ENCODE measurements at places on chromosomes 1 and 21.

DNA sequence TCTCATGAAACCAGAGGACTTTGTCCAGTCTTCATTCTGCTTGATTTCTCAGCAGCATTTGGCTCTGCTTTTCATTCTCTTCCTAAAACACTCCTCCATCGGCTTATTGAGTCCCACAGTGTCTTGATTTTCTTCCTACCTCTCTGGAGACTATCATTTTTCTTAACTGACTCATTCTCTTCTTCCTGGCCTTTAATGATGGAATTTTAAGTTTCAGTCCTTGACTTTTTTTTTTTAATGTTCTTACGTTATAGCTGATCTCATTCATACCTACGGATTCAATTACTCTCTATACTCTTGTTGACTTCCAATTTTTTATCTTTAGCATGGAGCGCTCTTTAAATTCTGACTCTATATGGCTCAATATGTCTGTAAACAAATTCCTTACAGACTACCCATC, 111.1 kb downstream of the NEK7 start:
- DNase-seq: no peak

DNA sequence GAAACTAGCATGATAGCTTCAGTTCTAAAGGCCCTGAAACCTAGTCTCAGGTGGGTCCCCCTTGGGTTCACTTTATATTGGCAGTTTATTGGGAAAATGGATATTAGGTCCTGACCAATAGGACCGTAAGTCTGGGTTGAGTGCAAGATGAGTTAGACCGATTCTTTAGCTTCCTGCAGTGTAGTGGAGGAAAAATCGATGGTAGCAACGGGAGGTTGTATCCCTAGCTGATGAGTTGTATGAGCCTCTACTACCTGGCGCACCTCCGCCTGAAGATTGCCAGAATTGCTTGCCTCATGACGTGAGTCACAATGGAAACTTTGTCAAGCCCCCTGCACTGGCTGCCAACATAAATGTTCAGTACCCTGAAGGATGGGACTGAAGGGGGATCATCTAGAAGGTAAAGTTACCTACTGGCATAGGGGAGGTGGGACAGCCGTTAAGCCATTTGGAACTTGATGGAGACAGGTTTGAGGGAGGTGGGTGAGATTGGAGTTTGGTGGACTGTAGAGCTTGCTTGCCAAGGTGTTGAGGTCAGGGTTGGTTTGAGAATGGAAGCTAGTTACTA, 3.9 kb downstream of the RCC1 start:
- no peak for DNase-seq

DNA sequence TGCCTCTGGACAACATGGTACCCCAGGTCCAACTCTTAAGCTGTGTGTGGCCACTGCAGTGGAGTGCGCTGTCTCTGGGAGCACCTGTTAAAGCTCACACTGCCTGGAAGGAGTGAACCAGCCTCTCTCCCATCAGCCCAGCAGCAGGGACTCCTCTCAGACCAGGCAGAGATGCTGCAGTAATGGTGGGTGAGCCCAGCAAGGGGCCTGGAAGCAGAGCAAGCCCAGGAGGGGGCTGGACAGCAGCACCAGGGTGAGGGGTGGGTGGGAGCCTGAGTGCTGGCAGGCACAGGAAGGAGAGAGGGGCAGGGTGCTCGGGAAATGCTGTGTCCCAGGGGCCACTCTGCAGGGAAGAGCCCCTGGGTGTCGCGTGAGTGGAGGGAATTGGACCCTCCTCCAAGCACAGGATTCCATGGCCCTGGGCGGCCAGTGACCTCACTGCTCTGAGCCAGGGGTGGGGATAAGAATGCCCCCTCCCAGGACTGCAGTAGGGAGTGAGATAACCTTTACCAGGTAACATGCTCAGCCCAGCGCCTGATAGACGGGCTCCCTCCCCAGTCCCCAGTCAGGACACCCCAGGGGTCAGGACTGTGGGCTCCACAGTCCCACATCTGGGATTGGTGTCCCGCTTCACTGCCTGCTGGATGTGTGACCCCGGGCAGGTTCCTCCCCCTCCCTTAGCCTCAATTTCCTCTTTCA, 313.1 kb downstream of the MATN1 start:
- no peak for DNase-seq

GRCh38 chr1:59427155-59427554, 130.3 kb downstream of the FGGY start:
- DNase-seq: no peak

DNA sequence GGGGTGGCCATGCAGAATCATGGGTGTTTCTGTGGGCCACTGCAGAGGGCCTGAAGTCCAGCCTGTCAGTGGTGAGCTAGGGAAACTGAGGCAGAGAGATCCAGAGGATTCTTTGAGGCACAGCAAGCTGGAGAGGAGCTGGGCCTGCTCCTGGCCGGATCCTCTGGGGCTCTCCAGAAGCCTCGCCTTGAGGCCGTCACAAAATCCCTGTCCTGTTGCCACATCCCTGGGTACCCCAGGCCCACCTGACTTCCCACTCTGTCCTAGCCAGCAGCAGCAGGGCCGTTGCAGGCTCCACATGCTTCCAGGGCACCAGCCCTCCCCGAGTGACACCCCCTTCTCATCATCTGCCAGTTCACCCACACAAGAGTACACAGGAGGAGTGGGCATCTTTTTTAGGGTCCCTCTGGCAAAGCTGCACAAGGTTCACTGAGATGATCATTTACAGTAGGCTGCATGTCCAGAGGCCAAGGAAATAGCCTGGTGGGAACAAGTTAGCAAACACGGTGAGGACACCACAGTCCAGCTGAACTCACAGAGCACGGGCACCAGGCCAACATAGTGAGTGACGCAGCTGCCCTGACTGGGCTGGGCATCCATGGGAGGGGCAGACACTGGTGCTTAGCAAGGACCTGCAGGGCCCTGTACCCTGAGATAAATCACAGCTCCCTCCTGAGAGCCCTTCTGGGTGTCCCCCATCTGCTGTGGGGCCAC, 25.1 kb upstream of the TSPEAR start:
- DNase-seq: no peak

DNA sequence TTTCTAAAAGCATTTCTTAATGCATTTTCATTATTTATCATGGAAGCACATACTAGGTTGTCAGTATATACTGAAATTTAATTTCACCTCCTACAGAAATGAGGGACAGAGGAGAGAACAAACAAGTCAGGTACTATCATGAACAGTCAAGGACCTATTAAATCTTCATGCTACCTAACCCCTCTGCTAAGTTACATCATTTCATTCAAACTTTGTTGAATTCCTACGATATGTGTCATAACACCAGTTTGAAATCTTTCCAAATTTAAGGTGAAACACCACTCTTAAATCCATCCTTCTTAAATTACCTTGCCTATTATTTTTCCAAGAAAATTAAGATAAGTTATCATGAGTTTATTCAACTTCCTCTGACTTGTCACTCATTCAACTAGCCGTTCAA, 78.9 kb downstream of the DENND1B start:
- DNase-seq: no peak

DNA sequence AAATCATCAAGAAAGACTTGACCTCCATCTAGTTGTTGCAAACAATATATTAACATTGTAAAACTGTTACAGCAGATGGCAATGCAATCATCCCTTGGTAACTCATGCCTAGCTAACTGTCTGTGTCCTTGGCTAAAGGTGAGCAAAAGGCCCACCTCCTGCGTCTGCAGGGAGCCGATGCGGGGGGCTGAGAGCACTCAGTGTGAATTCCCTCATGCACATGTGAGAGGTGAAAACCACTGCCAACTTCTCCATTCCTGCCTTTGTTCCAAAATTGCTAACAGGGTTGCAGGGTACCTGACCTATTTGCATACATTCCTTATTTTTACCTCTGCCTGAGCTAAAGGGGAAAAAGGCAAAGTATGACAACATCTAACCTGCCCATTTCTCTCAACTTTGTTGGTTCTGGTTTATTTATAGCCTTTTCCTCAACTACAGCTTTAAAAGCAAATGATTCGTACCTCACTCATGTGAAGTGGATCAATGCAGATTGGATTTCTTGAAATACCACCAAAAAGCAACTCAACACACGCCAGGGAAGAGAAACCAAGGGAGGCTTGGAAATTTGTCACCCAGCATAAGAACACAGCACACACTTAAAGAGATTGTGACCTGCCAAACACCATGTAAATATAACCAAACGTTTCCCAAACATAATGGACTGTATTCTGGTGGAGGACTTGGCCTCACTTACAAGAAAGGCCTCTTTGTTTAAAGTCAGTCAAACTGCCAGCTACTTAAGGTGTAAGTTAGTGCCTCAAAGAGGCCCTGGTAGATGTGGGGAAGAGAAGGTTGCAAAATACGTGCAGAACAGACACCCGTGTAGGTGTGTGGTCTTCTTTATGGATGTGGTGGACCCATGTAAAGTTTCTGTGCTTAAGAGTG, 651.0 kb downstream of the SMYD3 start:
- DNase-seq: no peak

DNA sequence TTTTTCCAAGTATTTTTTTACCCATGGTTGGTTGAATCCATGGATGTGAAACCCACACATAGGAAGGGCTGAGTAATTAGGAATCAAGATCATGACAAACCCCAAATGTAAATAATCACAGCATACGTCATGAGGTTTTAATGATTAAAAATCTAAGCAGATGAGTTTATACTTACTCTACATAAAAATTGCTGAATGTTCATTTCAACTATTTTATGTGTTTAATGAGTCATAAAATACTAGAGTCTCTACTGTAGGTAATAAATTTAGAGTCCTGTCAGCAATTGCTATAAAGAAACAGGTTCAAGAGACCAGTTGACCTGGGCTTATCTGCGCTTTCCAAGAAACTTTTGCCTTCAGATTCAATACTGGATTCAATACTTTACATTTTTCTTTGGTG, 18.2 kb downstream of the CTH start:
- DNase-seq: no peak

- no peak for DNase-seq
Observed at GRCh38 chr1:96559181-96559580, 162.4 kb upstream of the PTBP2 start.

DNA sequence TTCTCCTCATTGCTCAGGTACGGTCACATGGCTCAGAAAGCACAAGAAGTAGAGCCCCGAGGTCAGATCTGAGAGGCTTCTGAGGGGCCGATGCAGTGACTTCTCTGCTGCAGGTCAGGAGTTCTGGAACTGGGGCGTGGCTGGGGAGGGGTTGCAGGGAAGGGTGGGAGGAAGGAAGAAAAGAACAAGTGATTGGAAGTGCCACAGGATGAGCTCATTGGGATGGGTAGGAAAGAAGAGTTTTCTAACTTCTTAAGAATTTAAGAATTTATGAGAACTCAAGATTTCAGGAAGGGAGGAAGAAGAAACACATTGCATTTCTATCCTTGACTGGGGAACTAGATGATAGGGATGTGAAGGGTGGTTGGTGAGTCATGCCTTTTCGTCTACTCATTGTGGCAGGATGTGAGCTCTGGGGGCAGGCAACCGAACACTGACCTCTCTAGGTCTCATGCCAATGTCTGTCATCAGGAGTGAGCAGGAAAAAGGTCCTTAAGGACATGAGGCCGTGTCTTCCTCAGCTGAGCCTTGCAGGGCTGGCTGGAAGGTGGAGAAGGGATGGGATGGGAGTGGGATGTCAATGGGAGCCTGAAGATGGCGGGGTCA, 497 bp downstream of the FCRLB start:
- no peak for DNase-seq

- DNase-seq: no peak
Observed at GRCh38 chr1:169461390-169462000, 24.2 kb downstream of the SLC19A2 start.

GRCh38 chr1:235351898-235352297, 15.3 kb upstream of the TBCE start:
- DNase-seq: no peak

All from activated T-cell treated with anti-CD3 and anti-CD28 coated beads for 4 hours (primary cell).